ENCODE measurements at places on chromosomes 12 and 14.

DNA sequence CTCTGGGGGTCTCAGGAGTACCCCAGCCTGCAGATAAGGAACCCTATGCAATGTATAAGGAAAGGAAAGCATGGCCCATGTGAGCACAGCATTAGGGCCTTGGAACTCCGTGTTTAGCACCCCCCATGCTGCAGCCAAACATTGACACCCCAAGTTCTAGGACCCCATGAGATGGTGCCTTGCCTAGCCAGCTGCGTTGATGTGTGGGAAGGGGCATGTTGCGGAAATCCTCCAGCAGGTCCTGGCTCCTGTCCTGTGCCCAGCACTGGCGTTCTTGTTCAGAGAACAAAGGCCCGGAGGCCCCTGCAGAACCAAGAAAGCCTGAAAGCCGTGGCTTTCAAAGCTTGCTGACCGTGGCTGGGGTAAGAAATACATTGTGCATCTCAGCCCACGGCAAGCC, 99.4 kb upstream of the DIO3 start:
- no peak for DNase-seq

GRCh38 chr12:47048541-47048940, 30.9 kb upstream of the PCED1B start:
- DNase-seq = no peak

- DNase-seq = no peak
Measured at GRCh38 chr12:113190761-113191160, 5.2 kb downstream of the RITA1 start.

- DNase-seq = no peak
Measured at GRCh38 chr12:65319688-65320200, 41.3 kb downstream of the MSRB3 start.

DNA sequence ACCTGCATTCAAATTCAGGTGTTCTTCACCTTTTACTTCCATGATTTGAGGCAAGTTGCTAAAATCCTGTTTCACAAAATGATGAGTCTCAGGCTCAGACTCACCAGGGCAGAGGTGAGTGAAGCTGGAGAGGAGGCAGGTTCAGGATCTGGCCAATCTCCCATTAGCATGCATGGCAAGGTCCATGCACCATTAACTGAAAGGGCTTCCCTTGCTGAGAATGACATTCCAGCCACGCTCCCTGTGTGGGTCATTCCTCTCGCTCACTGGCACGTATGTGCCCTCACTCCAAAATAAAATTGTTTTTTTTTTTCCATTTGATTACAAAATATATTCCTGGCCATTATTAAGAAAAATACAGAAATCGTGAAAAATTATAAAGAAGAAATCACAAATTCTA, 257.6 kb downstream of the C12orf75 start:
- no peak for DNase-seq

DNA sequence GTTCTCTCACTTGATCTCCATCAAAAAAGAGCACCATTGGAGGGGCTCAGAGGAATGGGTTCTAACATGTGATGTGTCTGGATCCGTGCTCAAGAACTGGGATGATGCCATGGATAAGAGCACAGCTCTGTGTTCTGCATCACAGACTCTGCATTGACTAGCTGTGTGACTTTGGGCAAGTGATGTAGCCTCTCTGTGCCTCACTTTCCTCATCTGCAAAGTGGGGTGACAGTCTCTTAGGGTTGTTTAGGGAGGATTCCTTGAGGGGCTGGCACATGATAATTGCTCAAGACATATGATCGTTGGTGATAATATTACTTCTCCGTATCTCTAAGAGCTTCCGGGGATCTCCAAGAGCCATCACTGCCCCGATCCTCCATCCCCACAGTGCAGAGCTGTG, 202.3 kb downstream of the CHST11 start:
- no peak for DNase-seq

GRCh38 chr14:34065690-34066391, 115.0 kb upstream of the EGLN3 start:
- DNase-seq = no peak

DNA sequence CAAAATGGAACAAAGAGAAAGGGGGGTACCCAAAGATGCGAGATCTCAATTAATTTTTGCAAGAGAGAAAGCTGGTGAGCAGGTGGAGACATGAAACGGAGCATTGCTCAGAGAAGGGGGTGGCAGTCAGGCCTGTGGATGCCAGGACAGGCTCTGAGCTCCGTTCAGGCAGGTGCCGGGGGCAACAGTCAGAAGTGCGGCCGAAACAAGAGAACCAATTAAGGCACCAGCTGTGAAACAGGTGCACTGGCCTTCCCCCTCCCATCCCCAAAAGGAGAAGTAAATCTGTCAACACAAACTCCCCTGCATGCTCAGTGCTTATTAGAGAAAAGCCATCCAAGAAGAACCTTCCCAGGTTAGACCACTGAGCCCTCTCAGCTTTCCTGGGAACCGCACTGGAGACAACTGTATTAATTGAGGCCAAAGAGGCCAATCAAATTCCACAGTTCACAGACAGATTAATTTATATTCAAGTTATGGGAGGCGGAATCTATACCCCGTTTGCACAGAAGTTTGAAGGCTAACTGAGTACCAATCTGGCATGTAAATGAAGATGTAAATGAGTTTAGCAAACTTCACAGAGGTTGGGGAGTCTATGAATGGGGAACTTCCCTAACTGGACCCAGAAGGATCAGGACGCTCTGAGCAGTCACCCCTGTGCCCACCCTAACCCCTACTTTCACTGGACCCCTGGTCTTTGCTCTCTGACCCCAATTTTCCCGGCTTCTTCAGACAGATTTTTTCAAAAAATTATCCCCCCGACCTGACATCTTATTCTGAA, 20.9 kb downstream of the OAS2 start:
- no peak for DNase-seq

- no peak for DNase-seq
Measured at GRCh38 chr12:130478786-130479185, 141.1 kb downstream of the PIWIL1 start.

DNA sequence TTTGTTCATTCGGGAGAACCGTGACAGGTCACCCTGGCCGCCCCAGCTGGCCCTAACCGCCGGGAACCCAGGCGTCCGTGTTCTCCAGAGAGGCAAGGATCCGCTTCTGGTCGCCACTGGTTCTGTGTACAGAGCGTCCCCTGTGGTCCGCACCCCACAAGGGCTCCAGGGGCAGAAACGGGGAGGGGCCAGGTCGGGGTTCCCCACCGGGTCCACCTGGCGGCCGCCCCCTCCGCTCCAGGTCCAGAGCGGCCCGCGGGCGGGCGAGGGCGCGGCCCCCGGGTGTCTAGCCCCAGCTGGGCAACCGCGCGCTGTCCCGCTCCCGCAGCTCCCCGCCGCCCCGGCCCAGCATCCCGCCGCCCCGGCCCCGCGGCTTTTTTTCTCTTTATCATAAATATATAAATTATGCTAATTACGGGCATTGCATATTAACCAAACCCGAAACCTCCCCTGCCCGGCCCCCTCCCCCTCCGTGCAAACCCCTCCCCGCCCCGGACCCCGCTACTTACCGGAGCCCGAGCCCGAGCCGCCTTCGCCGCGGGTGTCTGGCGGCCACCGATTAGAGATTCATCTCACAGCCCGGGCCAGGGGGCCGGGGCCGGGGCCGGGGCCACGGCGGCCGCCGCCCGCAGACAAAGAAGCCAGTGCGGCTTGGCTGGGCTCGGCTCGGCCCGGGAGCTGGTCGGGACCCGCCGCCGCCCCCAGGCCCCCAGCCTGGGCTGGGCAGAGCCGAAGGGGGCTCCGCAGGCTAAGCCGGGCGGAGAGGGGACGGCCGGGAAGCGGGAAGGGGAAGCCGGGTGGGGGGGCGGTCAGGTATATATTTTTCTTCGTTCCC, 512 bp downstream of the POU6F1 start:
- DNase-seq = peak; percentile 39

DNA sequence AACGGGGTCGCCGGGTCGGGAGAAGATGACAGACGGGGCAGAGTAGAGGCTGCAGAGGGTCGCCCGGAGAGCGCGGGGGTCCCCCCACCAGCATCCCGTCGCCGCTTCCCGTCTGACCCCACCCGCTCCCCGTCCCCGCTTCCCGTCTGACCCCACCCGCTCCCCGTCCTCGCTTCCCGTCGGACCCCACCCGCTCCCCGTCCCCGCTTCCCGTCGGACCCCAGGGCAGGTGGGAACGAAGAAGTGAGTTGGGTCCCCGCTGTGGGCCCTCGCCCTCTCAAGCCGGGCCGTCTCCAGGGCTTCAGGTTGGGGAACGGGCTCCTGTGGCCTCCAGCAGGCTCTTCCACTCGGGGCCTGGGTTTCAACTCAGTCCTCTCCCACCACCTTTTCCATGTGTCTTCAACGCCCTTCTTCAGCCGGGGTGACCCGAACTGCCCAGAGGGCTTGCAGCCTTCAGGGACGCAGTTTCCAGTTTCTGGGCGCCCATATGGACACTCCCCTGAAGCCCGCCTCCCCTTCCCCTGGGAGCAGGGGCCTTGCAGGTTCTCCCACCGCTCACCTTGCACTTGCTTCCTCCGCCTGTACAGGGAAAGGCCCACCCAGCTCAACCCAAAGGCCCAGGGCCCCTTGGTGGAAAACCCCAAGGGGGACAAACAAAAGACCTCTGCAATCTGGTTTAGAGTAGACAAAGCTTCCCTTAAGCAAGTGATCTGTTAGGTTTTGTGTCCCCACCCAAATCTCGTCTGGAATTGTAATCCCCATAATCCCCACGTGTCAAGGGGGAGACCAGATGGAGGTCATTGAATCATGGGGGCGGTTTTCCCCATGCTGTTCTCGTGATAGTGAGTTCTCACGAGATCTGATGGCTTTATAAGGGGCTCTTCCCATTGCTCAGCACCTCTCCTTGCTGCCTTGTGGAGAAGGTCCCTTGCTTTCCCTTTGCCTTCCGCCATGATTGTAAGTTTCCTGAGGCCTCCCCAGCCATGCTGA, 66.5 kb downstream of the TNFAIP2 start:
- DNase-seq = no peak

DNA sequence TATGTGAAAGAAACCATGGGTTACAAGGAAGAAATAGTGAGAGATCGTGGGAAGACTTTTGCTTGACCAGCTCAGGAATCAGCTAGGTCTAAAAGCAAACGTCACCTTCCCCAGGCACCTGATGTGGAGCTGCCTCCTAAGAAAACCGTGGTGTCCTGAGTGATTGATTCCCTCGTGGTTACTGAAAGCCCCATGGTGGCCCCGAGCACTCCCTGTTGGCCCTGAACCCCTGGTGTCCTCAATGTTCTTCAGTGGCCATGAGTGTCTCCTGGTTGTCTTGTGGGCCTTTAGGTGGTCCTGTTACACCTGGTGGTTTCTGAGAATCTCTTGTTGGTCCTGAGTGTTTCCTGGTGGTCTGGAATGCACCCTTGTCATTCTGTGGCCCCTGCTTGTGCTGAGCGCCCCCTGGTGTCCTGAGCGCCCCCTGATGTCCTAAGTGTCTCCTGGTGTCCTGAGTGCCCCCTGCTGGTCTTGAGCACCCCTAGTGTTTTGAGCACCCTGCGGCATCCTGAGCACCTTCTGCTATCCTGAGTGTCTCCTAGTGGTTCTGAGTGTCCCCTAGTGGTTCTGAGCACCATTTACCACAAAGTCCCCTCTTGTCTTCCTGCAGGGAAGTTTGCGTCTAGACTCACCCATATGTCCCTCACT, 518.7 kb downstream of the TMEM121 start:
- peak; percentile 65 for DNase-seq

DNA sequence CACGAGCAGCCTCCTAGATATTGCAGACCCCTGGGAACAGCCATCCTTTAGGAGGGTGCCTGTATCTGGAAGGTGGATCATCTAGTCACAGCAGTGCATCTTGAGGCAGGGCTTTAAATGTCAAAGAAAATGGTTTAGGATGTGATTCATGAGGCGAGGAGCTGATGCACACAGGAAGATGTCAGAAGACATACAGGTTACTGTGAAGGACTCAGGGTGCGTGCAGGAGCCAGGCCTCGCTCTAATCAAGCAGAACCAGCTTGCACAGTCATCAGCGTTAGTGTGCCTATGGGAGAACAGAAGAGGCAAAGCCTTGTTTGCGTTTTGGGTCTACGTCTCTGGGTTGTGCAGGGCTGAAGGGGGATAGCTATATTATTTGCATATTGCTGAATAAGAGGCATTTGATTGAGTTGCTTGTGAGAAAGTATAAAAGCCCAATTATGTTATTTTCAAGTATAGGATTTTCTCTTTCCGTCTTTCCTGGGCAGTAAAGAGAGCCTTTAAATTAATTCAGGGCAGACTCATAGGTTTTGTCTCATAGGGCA, 77.3 kb upstream of the RPH3A start:
- DNase-seq = no peak

DNA sequence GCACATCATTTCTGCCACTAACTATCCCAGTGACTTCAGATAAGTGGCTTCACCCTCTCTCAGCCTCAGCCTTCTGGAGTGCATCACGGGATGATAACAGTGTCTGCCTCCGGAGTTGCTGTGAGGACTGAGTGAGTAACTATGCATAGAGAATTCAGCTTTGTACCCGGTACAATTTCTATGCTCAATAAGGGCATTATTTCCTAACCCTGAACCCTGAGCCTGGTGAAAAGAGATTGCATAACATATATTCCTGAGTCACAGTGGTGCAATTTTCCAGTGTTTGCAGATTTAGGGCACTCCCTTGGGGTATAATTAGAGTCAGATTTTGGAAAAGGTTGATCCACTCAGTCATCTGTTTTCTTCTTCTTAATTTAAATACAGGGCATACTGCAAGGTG, 181.1 kb downstream of the PTPN11 start:
- DNase-seq = no peak
